AG08395 (cell line): ENCODE measurements at places on chromosomes 12 and 14.

GRCh38 chr14:101916816-101917412 lies 47.5 kb upstream of the DYNC1H1 start:
- no peak for DNase-seq

- DNase-seq, result no peak
These were observed 60.8 kb upstream of the EIF5 start for GRCh38 chr14:103273145-103273744.

- DNase-seq, result no peak
These were observed 47.2 kb downstream of the CCDC91 start for GRCh38 chr12:28237423-28237822.

DNA sequence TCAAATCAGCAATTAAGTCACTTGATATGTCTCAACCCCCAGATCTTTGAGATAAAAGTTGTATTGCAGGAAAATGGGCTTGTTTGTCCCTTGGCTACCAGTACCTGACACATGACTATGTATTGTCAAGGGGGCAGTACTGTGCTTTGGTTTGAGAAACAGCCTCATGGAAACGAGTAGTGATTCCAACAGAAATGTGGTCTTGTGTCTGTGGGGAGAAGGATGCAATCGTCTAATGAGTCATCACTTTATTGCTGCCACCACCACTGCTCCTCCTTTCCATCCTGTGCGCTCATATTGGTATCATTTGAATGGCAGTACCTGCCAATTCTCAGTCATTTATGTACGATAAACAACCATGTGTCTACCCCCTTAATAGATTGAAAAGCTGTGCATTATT lies 72.8 kb upstream of the ARHGAP5 start:
- peak; percentile 88 for DNase-seq

- DNase-seq, result peak; percentile 68
These were observed 34.2 kb upstream of the RNASE1 start for GRCh38 chr14:20836668-20837338.
